GM03348 (cell line): ENCODE measurements at places on chromosomes 2 and 18.

DNA sequence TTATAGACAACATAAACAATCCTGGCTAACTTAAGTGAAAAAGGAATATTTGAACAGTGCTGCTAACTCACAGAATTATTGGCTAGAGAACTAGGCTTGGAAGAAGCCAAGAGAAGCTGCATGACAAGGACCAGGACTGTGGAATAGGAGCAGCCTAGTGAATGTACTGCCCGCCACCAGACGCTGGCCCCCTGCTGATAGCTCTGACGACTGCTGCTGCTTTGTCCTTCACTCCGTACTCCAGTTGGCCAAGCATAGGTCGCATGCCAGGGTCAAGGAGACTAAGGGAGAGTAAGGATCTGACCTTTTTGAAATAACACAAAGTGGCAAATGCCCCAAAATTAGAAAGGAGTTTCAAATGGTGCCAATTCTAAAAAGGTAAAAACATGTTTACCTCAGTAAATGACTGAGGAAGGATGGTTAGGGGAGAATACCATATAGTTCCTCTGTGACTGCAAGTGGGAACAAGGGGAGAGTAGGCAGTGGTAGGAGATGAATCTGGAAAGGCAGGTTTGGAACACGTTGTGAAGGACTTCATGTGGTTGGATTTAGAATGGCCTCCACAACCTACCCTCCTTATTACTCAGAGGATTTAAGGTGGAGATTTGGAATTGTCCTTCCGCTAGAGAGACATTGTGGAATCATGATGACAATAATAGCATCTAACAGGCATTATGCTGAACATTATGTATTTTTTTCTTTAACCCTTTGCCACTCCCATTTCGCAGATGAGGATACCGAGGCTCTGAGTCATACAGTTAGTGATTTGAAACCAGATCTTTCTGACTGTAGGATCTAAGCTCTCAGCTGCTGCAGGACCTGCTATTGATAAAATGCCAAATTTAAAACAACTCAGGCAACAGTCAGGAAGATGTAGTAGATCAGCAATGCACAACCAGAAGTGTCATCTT is 19.5 kb downstream of the STRADB start:
- peak; percentile 14 for DNase-seq

DNA sequence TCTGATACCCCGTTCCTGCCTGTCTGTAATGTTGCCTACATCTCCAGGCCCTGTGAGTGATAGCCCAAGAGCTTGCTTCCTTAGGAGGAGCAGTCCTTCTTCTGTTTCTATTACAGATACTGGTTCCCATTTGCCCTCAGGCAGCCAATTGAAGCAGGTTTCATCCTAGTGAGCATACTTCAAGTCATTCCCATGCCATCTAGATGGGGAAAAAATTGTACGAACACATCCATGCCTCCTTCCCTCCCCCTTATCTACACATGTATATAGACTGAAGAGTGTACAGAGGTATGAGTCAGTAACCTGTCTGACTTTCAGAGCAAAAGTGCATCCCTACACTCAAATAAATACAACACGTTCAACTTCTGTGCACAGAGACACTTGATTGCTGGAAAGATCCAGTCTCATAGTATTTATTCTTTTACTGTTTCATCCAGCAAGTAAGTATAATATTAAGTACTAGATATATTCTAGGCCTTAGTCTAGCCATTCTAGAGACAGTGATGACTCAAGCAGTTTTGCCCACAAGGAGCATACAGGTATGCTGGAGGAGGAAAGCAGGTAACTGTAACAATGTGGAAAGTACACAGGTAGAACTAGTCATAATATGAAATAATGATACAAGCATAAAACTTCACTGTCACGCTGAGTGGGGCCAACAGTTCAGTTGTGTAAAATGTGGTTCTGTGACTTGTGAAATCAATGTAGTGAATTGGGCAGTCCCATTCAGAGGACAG is 153.4 kb downstream of the MGAT5 start:
- no peak for DNase-seq

- peak; percentile 66 for DNase-seq
Measured at GRCh38 chr2:172397148-172397834, 30.1 kb upstream of the ITGA6 start.

- DNase-seq = no peak
Measured at GRCh38 chr2:71253476-71253875, 26.6 kb upstream of the PAIP2B start.

DNA sequence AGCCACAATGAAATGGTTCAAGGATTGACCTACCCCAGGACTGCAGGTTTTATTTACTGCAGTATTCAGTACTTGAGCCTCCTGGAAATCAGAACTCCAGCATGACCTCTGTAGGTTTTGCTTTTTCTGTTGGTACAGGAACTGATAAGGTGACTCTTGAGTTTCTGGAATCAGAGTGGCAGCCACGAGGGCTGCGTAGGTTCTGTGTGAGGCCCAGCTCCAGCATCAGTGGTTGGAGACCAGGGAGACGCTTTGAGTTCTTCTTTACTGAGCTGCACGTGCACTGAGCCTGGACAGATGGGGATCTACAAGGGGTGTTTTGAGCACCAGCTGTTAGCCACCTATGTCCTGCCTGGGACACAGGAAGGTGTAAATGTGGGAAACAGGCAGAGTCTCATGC is 222.7 kb upstream of the EPAS1 start:
- DNase-seq = no peak

GRCh38 chr2:104872866-104873688 is 19.2 kb downstream of the POU3F3 start:
- DNase-seq = peak; percentile 87

DNA sequence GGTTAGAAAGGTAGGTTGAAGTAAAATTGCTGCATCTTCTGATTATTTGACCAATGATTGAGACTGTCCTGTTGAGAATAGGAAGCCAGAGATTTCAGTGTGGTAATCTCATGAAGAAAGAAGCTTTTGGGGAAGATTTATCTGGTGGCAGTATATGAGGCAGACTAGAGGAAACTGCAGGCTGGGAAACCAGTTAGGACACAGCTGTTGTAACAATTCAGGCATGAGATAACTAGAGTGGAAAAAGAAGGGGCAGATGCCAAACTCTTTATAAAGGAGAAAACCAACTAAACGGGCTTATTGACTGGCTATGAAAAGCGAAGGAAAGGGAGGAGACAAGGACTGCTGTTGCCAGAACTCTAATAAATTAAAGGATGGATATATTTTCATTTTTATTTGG is 155.6 kb downstream of the TTC27 start:
- DNase-seq = no peak

DNA sequence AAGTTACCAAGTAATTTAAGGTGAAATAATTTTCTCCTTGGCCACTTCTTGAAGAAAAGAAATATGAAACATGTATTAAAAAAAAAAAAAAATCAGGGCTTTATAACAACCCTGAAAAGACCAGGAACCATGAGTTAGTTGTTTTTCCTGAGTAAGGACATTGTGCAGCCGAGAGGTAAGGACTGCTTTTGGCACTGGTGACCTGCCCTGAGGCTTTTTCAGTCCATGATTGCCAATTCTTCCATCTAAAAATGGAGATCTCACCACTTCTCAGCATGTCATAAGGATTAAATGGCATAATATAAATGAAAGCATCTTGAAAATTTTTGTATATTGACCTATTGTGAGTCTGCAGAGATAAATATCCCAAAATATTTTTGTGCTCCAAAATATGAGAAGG is 244.3 kb downstream of the NRXN1 start:
- DNase-seq = no peak

DNA sequence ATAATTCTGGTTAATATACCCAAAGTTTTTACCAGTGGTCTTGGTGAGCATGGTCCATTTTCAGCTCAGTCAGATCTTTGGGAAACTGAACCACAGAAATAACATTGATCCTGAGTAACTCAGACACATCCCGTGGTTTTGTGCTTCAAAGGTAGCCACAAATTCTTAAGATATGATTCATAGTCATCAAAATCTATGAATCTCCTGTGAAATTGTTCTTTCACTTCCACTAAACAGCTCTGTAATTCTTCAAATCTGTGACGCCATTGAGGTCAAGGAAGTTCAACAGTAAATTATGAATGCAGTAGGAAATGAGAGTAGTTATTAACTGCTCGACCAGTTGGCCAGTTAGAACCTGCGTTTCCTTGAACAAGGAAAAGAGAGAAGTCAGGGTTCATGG is 147.3 kb downstream of the IRS1 start:
- peak; percentile 62 for DNase-seq

DNA sequence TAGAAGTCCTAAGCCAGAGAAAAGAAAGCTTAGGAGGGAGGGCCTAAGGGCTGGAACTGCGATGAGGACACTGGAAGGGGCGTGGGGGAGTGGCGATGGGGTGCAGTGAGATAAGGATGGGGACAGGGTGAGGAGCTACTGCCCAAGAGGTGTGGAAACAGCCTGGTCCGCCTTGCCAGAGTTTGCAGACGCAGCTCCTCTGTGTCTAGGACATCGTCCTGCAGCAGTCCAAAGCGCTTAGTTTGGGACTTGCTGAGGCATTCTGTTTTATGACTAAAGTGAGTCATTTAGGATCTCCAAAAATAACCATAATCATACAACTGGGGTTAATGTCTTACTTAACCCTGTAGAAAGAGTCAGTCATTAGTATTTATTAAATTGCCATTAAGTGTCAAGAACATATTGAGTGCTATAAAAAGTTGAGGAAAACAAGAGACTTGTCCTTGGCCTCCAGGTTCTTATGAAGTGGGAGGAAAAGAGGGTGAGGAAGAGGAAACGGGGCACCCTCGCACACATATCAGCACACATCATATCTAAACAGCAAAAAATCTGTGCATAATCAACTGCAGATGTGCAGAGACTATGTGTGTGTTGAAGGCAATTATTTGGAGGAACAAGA is 74.8 kb downstream of the CDK15 start:
- peak; percentile 53 for DNase-seq

DNA sequence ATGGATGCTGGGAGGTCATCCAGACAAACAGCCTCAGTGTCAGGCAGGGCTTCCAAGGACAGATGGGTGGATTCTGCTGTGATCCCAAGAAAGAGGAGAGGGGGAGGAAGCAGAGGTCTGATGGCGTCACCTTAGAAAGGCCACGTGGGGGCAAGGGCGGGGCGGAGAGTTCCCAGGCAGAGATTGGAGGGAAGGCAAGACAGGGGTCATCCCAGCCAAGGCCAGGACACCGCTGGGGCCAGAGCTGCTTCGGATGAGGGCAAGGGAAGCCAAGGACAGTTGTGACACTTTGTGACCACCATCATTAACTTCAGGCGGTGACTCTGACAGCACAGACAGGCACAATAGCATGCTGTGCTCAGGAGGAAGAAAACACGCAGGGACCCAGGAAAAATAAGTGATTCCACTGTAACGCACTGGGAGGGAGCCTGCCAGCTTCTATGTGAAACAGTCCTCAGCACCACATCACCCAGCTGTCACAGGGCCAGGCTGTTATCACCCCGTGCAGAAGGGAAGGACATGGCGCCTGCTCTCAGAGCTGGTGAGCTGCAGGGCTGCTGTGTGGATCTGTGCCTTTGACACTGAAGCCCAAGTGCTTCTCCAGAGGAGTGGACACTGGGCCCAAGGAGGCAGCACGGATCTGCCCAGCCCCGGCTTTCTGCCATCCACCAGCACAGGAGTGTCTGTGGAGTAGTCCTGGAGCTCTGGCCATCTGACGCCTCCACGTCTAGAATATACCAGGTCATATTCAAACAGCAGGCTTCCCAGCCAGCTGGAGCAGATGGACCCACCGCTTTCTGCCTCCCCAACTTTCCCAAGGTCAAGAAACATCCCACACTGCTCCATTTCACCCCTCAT is 204.1 kb downstream of the NDUFA10 start:
- no peak for DNase-seq

DNA sequence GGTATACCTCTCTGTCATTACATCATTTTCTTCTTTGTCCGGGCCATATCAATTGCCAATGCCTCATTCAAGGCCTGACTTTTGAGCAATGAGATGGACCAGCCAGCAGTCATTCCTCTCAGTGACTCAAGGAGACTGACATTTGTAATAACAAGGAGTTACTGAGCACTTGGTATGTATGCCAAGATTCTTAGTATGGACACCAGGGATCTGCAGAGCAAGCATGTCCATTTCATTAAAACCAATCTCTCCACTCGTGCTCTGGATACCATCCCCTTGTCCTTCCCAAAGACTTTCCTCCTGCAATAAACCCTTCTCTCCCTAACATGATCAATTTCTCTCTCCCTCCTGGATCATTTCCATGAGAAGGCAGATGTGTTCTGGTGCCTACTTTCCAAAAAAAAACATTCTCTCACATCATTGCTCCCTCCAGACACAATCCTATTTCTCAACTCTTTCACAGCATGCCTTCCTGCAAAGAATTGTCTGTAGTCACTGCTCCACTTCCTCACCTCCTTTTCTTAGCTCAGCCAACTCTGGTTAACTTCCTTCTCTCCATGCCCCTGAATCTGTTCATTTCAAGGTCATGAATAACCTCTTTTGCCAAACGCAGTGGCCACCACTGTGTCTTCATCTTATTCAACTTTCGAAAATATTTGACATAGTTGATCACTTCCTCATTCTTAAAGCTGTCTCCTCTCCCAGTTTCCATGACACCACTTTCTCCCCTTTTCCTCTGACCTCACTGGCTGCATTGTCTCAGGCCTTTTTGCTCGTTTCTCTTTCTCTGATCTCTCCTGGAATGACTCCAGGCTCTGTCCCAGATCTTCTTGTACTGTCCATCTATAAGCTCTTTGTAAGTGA is 102.8 kb upstream of the CYP1B1 start:
- DNase-seq = peak; percentile 70

DNA sequence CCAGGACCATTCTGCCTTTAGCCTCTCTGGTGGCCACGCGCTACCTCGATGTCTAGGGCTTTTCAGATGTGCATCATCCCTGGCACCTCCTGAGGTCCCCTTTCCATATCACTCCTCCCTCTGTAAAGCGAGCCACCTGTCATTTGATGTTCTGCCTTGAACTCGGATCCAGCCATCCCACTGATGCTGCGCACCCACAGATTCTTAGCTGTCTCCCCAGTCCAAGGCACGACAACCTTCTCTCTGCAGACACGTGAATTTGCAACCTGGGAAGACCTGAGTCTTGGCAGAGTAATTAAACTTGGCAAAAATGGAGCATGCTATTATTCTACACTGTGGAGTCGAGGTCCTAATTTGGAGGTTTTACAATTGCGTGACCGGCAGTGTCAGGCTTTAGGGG is 61.9 kb downstream of the NGEF start:
- no peak for DNase-seq

DNA sequence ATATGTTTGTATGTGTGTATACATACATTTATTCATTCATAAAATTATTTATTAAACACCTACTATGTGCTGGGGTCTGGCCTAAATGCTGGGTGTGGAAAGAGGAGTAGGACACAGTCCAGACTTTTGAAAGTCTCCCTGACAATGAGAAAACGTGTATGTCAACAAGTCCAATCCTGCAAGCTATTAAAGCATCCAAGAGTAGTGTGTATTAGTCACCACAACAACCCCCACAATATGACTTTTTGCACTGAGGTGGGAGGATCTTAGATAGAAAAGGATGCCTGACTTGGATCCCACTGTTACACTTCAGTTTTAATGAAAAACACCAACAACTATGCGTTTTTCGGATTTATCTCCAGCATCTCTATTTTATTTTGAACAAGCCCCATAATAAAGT is 446.4 kb downstream of the EPHA4 start:
- DNase-seq = no peak

- DNase-seq = no peak
Measured at GRCh38 chr2:163665051-163665450, 70.8 kb downstream of the FIGN start.

GRCh38 chr2:168174756-168175155 is 72.6 kb downstream of the STK39 start:
- no peak for DNase-seq
